Thoracic aorta endothelial cell (primary cell): ENCODE measurements at places on chromosomes 5 and 9. TPM values are rescaled to one million over a fixed set of nuclear protein-coding genes. Genes with fewer than 3 reads are reported as not detected.

FAM153A gene
- not detected in 2 replicates for total RNA-seq

MAMDC2 gene
- 8.1 and 20.5 TPM in 2 replicates for total RNA-seq

CDH9 gene
- total RNA-seq, result not detected in 2 replicates

FCHSD1 gene
- 25.8 and 26.2 TPM in 2 replicates for total RNA-seq

SLC46A2 gene
- not detected in 2 replicates for total RNA-seq

IL4 gene
- total RNA-seq, result not detected in 2 replicates
